Stimulated activated naive CD8-positive, alpha-beta T cell treated with anti-CD3 and anti-CD28 coated beads, Interleukin-15, Interleukin-2, amounts not matched to agents 100 U/mL and 50 U/mL, for 24 hours (primary cell): ENCODE measurements at places on chromosomes 5 and 9.

GRCh38 chr5:154743812-154744211 lies 11.4 kb upstream of the LARP1 start:
- DNase-seq = no peak

DNA sequence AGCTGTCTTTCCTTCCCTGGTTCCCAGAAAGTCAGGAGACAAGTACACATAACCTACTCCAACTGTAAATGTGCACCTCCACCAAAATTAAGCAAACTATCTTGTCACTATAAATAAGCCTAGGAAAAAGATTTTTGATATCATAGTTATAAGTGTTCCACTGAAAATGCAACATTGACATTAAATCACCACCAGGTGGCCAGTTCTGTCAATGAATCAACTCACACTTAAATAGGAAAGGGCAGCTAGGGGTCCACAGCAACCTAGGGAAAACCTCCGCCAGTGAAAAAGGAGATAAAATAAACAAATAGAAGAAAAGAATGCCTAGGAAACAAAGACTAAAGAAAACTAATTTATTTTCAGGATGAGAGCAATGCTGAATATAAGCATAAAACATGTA lies 243.0 kb upstream of the PTPRD start:
- no peak for DNase-seq

DNA sequence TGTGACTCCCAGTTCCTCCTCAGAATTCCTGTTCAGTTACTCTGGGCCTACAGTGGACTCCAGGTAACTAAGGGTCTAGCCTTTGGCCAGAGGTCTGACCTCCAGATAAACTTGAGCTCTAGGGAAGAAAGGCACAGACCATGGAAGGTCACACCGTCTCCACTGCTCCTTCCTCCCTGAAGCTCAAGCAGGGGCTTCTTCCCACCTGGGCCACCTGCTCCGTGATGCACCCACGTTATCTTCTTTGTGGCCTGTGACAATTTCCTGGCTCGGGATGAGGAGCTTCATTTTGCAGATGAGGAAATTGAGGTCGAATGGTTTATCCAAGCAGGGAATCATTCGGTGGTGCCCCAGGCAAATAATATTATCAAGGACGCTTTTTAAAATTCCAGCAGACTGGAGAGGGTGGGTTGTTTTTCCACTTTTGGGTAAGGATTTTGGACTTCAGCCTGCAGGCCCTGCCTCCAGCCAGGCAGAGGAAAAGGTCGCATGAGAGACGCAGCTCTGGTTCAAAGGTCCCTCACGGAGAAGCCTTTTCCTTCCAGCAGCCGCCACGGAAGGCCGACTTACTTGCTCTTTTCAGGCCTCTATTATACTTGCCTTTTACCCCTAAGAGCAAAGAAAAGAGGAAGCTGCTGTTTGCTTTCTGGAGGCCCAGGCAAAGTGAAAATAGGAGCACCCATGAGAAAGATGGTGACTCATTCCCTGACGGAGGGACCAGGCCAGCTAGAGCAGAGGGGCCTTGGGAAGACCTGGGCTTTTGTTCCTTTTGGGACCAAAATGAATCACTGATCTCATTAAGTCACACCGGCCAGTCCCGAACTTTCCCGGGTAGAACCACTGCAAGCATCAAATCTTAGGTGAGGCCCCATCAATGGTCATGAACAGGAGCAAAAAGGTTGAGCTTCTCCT lies 22.8 kb upstream of the DUSP1 start:
- DNase-seq = no peak

DNA sequence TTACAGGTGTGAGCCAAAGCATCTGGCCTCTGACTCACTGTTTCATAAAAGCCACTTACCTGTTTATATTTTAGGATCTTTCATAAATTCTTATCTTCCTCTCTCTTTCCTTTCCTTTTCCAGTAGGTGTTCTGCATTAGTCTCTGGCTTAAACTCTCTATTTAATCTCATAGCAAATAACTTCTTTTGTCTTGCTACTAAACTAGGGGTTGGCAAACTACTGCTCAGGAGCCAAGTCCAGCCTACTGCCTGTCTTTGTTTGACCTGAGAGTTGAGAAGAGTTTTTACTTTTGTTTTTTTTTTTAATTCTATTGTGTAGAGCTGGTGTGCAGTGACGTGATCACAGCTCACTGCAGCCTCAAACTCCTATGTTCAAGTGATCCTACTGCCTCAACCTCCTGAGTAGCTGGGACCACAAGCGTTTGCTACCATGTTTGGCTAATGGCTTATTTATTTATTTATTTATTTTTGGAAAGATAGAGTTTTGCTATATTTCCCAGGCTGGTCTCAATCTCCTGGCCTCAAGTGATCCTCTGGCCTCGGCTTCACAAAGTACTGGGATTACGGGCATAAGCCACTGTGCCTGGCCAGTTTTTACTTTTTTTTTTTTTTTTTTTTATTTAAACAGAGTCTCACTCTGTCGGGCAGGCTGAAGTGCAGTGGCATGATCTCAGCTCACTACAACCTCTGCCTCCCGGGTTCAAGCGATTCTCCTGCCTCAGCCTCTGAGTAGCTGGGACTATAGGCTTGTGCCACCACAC lies 5.4 kb upstream of the NDFIP1 start:
- no peak for DNase-seq

- no peak for DNase-seq
Observed at GRCh38 chr9:78707481-78707991, 410.6 kb downstream of the PSAT1 start.

- DNase-seq = no peak
Observed at GRCh38 chr9:78502566-78502965, 205.6 kb downstream of the PSAT1 start.

DNA sequence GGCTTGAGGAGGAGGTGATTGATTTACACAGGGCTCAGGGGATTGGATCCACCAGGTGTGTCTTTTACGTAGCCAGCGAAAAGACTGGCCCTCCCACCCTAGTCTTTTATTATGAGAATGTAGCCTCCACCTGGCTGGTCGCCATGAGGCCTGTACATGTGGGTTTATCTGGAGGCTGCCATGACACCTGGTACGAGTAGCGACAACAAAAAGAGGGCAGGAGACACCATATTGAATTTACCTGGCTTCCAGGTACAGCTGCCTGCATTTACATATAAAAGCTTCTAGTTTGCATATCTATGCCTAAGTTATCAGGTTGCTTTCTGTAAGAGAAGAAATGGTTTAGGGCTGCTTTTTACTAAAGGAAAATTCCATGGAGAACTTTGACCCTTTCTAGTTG lies 1173.7 kb upstream of the SEMA6A start:
- DNase-seq = no peak

DNA sequence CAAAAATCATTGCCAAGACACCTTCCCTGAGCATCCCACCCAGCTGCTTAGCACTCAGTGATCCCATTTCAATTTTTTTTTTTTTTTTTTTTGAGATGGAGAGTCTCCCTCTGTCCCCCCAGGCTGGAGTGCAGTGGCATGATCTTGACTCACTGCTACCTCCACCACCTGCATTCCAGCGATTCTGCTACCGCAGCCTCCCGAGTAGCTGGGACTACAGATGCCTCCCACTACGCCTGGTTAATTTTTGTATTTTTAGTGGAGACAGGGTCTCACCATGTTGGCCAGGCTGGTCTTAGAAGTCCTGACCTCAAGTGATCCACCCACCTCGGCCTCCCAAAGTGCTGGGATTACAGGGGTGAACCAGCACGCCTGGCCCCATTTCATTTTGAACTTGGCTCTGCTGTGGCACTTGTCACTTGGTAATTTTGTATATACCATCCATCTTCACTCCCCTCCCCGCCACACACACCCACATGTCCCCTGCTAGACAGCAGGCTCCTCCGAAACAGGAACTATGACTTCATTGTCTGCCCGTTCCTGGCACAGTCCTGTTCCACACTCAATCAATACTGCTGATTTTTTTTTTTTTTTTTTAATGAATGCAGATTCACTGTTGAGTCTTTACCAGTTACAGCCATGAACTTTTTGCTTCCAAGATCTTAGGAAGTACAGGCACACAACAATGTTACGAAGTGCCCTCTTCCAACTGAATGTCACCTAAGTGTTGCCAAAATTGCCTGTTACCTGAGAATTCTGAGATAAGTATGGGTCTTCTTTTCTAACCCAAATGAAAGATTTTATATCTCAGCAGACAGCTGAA lies 17.3 kb upstream of the ZBTB34 start:
- no peak for DNase-seq

- no peak for DNase-seq
Observed at GRCh38 chr5:93883459-93883858, 142.1 kb upstream of the POU5F2 start.

- DNase-seq = no peak
Observed at GRCh38 chr9:133226219-133227171, 17.4 kb upstream of the OBP2B start.

DNA sequence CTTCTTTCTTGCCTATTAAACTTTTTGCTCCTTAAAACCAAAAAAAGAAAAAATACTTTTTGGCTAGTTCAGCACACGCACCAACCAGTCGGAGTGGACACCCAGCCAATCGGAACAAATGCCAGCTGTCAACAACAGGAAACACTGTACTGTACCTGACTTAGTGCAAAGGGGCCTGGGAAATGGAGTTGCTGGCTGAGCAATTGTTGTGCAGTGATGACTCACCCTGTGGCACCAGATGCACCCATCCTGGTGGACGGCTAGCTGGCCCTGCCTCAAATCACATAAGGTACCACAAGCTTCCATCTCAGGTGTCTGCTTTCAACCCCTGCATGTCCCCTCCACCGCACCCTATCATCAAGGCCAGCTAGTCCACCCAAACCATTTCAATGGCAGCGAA lies 20.9 kb downstream of the FOXE1 start:
- DNase-seq = no peak

DNA sequence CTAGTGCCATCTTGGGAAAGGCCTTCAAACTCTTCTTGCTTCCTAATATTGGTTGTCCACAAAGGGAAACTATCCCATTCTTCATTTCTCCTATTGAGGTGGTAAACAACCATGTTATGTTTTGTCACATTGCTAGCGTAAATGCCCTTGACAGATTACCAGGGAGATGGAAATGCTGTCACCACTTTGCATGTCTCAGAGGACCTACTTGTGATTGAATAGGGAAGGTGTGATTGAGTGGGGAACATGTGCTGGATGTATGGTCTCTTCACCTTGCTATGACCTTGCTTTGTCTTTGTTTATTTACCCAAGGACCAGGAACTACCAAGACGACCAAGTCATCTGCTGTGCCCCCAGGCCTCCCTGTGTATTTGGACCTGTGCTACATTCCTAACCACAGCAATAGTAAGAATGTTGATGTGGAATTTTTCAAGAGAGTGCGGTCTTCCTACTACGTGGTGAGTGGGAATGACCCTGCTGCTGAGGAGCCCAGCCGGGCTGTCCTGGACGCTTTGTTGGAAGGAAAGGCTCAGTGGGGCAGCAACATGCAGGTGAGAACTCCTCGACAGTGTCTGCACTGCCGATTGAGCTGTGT lies 96.1 kb downstream of the MAP1B start:
- no peak for DNase-seq

GRCh38 chr5:71883742-71884103 lies 164.6 kb downstream of the CARTPT start:
- no peak for DNase-seq

DNA sequence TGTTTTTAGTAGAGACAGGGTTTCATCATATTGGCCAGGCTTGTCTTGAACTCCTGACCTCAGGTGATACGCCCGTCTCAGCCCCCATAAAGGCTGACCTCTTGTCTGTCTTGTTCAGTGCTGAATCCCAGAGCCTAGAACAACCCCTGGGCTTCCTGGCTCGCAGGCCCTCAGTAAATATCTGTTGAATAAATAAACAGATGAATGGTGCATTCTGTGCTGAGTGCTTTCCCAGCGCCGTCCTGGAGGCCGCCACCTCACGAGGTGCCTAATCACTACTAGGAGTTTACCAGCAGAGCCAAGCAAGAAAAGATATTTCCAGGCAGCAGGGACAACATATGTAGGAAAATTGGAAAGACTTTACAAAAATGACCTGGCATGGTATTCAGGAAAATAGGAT lies 88.5 kb downstream of the SNX24 start:
- no peak for DNase-seq

DNA sequence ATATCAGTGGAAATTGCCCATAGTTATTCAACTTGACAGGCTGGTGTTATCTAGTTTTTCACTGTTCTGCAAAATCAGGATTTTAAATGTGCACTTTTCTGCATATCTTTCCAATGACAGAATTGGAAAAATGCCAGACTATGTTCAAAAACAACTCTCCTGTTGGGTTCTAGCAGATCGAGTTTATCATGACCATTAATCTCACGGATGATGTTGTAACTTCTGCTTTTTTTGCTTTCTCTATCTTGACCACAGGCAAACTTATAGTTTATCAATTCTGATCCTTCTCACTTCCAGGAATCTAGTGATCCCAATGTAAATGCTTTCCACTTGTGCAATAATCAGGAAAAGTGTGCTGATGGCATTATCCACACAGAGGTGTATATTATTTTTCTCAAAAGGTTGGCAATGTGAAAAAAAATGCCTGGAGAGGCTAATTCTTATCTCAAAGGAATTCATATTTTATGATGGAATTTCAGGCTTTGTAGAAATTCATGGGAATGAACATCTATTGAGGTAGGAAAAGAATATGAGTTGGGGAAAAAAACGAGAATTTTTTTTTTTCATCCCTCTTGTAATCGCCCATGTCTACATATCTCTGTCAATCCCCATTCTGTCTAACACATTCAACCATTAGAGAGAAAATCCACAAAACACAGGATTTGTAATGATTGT lies 73.6 kb upstream of the DAB2 start:
- no peak for DNase-seq

- DNase-seq = no peak
Observed at GRCh38 chr9:126608551-126608950, 5.2 kb upstream of the LMX1B start.
